Heart right ventricle (tissue), 16 donors: ENCODE measurements at places on chromosomes 7 and 10. TPM values are rescaled to one million over a fixed set of nuclear protein-coding genes. Genes with fewer than 3 reads are reported as not detected.

DNA sequence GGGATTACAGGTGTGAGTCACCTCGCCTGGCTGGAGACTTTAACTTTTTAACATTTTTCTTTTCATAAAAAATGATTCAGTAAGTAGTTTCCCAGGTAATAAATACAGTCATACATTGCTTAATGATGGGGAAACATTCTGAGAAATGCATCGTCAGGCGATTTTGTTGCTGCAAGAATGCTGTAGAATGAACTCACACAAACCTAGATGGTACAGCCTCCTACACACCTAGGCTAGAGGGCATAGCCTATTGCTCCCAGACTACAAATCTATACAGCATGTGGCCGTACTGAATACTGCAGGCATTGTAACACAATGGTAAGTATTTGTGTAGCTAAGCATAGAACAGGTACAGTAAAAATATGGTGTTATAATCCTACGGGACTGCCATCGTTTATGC, 108.5 kb upstream of the SFMBT2 start:
- H3K27me3 ChIP-seq: no peaks in the 10 kb centered on the region
- no peaks in the 10 kb centered on the region for H3K36me3 ChIP-seq
- H3K27ac ChIP-seq: no peak overlapping the region
- no peaks in the 10 kb centered on the region for H3K4me1 ChIP-seq
- no peak for DNase-seq

NPSR1 gene
- not detected for total RNA-seq

RADIL gene
- total RNA-seq: 4.9 TPM

PMPCB gene
- 97.4 TPM for total RNA-seq

INHBA gene
- total RNA-seq: 1.3 TPM
